ENCODE measurements at places on chromosomes 11 and 22. TPM values are rescaled to one million over a fixed set of nuclear protein-coding genes. Genes with fewer than 3 reads are reported as not detected.

The RBM4B gene
- 15.8 TPM for total RNA-seq

The TMPRSS13 gene
- not detected for total RNA-seq

The OR5A1 gene
- not detected for total RNA-seq

The SCGB2A2 gene
- not detected for total RNA-seq

The CCDC157 gene
- total RNA-seq: 2.6 TPM

The OR52N1 gene
- not detected for total RNA-seq

The MS4A15 gene
- total RNA-seq: not detected

All from fibroblast of villous mesenchyme (primary cell).